ENCODE measurements at places on chromosomes 5 and 9.

DNA sequence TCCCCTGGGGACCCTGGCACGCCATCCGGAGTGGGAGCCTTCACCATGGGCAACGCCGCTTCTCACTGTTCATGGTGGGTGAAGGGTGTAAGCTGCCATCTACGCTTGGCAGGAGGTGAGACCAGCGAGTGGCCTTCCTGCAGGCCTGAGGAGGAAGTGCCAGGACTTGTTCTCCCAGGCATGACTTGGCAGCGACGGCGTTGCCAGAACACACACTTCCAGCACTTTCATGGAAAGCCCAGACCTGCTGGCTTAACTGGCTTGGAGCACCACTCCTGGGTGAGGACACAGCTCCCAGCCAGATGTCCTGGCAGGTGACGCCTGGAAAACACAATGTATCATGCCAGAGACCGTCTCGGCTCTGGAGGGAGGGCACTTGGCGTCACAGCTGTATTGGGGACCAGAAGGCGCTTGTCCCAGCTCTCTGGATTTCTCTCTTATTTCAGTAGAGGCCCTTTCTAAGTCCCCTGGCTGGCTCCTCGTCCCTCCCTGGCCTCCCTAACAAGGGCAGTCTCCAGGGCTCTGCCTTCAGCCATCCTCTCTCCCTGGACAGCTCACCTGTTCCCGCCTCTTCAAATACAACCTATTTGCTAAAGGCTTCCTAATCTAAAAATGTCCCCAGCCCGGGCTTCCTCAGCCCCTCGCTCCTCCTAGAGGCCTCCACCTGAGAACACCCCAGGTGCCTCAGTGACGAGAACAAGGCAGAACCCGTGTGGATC is 188.3 kb downstream of the OLFM1 start:
- no peak for DNase-seq

- DNase-seq: no peak
Observed at GRCh38 chr5:171420431-171421241, 1.2 kb downstream of the FGF18 start.

GRCh38 chr5:150272531-150272930 is 17.0 kb downstream of the CAMK2A start:
- DNase-seq: peak; percentile 82

GRCh38 chr5:92956886-92957285 is 624.1 kb downstream of the NR2F1-AS1 start:
- DNase-seq: no peak

- DNase-seq: peak; percentile 39
Observed at GRCh38 chr5:81848362-81848880, 97.5 kb upstream of the SSBP2 start.

DNA sequence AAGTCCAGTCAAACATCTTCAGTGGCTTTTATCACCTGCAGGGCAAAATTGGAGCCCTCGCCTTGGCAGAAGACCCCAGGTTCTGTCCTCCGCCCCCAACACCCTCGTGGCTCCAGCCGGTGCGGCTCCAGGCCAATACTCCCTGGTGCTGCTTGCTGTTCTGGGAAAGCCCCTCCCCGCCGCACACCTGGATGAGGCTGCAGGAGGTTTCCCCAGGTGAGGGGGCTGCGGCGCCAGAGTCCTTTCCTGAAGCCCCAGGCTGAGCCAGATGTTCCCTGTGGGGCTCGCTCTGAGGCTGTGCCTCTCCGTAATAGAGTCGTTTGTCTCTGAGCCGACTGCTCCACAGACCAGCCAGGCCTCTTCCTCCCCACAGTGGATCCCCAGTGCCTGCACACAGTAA is 375.4 kb upstream of the IRX1 start:
- DNase-seq: no peak

GRCh38 chr5:166602271-166602670 is 1689.2 kb upstream of the WWC1 start:
- DNase-seq: no peak

DNA sequence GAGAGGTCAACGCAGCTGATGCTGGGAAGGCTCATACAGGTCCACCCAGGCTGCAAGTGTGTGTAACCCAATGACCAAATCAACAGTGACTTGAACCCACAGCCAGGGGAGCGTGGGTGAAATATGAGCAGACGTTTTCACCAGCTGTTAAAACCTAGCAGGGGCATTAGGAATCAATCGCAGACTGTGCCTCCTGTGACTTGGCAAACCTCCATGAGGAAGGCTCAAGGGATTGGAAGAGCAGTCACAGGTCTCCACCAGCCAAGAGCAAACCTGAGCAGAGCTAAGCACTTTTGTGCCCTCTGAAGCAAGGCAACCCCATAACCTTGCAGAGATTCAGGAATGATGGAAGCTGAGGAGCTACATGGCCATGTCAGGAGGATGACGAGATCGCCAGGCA is 25.5 kb downstream of the INSYN2B start:
- no peak for DNase-seq

GRCh38 chr9:131116281-131117120 is 8.9 kb upstream of the NUP214 start:
- DNase-seq: no peak

- no peak for DNase-seq
Observed at GRCh38 chr5:151581812-151582583, 9.1 kb downstream of the FAT2 start.

- no peak for DNase-seq
Observed at GRCh38 chr9:29319736-29320513, 1746.6 kb upstream of the C9orf72 start.

- no peak for DNase-seq
Observed at GRCh38 chr5:1113332-1113690, 1.4 kb upstream of the SLC12A7 start.

GRCh38 chr5:133952729-133953567 is 15.5 kb downstream of the C5orf15 start:
- DNase-seq: no peak

- DNase-seq: no peak
Observed at GRCh38 chr5:138620663-138621224, 45.5 kb upstream of the HSPA9 start.

- no peak for DNase-seq
Observed at GRCh38 chr9:110065532-110065931, 142.4 kb downstream of the C9orf152 start.

- DNase-seq: no peak
Observed at GRCh38 chr9:27391040-27391895, 94.3 kb upstream of the EQTN start.

DNA sequence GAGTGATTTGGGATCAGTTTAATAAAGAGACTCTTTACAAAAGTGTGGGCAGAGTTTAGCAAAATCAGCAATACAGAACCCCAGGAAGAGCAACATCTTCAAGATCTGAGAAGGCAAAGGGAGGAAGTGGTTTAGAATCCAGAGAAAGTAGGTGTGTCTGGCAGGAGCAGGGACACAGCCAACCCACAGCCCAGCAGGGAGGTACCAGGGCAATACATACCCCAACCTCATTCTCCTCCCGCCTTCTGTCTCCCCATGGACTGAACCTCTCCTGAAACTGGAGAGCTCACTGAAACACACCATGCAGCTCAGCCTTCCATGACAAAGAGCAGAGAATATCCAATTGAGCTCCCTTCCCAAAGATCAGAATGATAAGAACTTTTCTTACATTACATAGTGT is 283.4 kb downstream of the PRELID2 start:
- DNase-seq: no peak

GRCh38 chr9:13675638-13676000 is 396.1 kb upstream of the MPDZ start:
- peak; percentile 81 for DNase-seq

DNA sequence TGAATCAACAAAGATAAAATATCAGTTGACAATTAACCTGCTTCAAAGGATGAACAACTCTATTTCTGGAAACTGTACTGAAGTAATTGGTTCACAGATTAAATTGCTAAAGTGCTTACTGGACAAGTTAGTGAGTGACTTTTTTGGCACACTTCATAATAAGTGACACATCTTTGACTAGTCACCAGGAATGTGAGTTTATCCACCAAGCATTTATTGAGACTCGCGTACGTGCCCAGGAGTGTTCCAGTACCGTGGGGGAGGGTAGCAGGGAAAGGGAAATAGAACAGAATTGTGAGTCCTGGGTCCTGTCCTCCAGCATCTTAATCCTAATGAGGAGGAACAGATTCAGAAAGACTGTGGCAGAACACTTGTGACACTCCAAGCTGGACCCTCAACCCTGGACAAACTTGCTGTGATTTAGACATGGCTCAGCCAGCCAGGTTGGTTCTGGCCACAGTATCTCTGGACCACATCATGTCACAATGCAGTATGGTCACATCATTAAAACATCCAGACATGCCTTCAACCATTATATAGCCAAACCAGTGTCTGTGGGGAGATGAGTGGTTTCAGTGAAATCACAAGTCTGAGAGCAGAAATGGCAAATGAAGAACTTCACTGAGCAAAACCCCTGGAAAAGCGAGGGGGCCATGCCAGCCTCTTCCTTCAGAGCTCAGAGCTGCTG is 623.1 kb downstream of the BNC2 start:
- DNase-seq: no peak

- no peak for DNase-seq
Observed at GRCh38 chr5:109451146-109451545, 41.4 kb upstream of the PJA2 start.

DNA sequence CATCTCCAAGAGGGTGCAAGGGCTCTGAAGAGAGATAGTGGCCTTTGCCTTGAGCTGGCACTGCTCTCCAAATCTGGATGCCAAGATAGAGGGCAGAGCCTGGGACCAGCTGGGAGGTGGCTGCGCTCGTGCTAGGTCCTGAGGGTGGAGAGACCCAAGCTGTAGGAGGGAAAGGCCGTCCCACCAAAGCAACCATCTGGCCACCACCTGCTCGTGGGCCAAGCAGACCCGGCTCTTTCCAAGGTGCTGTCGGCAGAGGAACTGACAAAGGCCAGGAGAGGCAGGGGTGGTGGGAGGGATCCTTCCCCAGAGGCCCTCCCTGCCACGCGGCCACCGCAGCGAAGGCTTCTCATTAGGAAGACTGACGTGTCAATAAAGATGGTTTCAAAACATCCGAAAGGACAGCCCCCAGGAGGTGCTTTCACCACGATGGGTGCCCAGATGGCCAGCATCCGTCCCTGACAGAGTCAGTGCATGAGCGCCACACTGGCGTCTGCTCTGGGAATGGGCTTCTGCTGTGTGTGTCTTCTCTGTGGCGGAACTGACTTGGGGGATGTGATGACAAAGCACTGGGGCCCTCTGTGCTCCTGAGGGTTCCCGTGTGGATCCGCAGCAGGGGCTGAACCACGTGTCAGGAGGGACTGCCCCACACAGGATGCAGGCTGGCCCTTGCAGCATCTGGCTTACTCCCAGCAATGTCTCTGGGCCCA is 213.5 kb downstream of the FANCC start:
- no peak for DNase-seq

DNA sequence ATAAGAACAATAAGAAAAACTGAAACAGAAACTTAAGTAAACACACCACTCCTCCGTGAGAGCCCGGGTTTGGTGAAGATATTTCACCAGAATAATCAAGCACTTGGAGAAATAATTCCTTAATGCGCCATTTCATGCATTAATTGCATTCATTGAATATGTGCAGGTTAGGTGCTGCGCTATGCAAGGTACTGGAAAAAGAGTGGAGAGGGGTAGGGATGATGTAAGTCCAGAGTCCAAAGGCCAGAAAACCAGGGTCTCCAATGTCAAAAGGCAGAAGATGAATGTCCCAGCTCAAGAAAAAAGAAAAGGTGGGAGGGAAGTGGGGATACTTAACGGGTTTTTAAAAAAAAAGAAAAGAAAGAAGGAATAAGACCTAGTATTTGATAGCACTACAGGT is 669 bp upstream of the ZFP37 start:
- no peak for DNase-seq

DNA sequence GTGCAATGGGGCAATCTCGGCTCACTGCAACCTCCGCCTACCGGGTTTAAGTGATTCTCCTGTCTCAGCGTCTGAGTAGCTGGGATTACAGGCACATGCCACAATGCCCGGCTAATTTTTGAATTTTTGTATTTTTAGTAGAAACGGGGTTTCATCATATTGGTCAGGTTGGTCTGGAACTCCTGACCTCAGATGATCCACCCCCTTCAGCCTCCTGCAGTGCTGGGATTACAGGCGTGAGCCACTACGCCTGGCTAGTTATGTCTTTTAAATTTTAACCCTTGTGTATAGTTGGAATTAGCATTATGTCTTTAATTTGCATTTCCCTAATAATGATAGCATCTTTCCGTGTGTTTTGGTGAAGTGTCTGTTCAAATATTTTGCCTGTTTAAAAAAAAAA is 11.5 kb downstream of the GPBP1 start:
- no peak for DNase-seq

- no peak for DNase-seq
Observed at GRCh38 chr5:8945972-8946371, 599.9 kb downstream of the SEMA5A start.

- peak; percentile 31 for DNase-seq
Observed at GRCh38 chr5:80565330-80565729, 4.8 kb downstream of the ANKRD34B start.

- DNase-seq: no peak
Observed at GRCh38 chr9:77731930-77732329, 83.8 kb upstream of the GNA14 start.

- DNase-seq: no peak
Observed at GRCh38 chr5:138305797-138306196, 25.8 kb downstream of the CDC25C start.
